ENCODE measurements at places on chromosomes 6 and 20.
A peak's percentile ranks its signal among the peaks of the same experiment; 100 is the strongest.

DNA sequence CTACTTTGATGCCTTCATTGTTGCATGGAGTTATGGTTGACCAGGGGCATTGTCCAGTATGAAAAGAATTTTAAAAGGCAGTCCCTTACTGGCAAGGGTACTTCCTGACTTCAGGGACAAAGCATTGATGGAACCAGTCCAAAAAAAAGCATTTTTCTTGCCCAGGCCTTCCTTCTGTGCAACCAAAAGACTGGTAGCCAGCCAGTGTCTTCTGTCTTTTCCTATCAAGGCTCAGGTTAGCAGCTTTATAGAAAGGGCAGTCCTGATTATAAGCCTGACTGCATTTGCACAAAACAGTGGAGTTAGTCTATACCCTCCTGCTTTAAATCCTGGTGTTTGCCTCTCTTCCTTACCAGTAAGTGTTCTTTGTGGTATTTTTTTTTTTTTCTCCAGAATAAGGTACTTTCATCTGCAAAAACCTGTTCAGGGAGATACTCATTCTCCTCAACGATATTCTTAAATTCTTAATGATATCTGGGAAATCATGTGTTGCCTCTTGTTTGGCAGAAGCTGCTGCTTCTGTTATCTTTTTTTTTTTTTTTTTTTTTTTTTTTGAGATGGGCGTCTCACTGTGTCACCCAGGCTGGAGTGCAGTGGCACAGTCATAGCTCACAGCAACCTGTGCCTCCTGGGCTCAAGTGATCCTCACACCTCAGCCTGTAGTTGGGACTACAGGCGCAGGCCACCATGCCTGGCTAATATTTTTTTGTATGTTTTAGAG, 33.9 kb downstream of the SCAF8 start:
- peak; percentile 19 for DNase-seq

GRCh38 chr6:157763129-157763903, 59.7 kb upstream of the SNX9 start:
- DNase-seq = peak; percentile 95

DNA sequence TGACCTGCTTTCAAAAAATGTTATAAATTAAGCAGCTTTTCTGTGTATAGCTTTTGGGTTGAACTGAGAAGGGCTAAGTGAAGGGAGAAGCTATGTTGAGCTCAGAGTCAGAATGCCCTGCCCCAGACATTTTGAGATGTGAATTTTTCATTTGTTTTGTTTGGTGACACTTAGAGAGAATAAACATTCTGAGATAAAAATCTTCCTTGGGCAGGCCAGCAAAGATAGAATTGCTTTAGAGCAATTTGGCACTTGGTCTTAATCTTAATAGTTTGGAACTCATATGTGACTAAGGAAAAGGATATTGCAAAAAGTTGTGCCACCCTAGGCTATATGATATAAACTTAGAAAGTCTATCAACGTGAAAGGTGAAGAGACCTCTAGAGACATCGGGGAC, 30.2 kb downstream of the MYB start:
- DNase-seq = no peak

DNA sequence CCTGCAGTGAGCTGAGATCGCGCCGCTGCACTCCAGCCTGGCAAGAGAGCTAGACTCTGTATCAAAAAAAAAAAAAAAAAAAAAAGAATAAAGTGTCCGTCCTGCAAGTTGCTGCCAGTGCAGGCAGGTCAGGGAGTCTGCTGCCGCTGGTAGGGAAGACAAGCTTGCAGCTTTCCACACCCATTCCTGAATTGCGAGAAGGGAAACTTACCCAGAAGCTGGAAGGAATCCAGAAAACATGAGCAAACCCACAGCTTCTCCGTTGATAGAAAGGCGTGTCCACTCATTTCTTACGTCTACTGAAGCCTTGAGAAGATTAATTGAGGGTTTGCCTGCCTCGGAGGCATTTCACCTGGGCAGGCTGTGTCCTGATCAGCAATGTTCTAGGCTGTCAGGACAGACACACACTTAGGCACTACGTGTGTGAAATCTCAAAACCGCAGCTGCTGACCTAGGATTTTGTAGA, 61.6 kb upstream of the DSP start:
- peak; percentile 64 for DNase-seq

DNA sequence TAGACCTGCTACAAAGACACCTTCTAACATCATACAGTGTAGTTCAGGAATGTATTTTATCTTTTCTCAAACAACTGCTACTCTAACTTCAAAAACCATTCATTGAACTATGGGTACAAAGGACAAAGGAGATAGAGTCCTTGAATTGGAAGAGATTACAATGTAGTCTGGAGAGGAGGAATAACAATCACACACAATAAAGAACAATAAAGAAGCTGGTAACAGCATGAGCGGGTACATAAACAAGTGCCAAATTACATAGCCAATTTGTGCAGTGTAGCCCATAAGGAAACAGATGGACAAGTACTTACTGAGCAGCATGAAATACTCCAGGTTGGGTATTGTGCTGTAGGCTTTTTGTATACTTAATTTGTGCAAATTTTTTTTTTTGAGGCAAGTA, 44.3 kb downstream of the OSTM1 start:
- no peak for DNase-seq

DNA sequence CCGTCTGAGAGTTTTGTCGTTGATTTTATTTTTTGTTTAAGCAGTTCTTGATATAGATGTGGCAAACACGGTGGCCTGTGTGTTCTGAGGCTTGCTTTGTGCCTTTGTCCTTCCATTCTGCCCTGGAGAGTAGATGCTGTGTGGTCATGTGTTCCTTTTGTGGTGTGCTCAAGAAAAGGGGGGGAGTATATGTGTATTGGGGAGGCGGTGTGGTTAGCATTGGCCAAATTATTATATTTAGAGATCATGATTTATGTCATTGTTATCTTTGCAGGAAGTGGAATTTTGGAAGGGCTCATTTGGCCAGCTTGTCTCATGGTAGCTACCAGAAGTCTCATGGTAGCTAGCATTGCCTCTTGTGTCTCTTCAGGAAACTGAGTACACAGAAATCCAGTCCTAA, 16.4 kb downstream of the RREB1 start:
- DNase-seq = no peak

All from DMS79 treated with DMSO at 0.1 percent for 48 hours (cell line).